ENCODE measurements at places on chromosomes 7 and 10. TPM values are rescaled to one million over a fixed set of nuclear protein-coding genes. Genes with fewer than 3 reads are reported as not detected.

Gene NME8
- not detected for total RNA-seq

Gene FRMD4A
- 2.3 TPM for total RNA-seq

Gene SYCE1
- total RNA-seq, result not detected

Gene KLF14
- not detected for total RNA-seq

Gene SPRN
- not detected for total RNA-seq

Gene PON3
- 0.96 TPM for total RNA-seq

Gene ZNF273
- total RNA-seq, result 1.9 TPM

Gene PDAP1
- 32.0 TPM for total RNA-seq

Gene TAS2R5
- total RNA-seq, result 2.8 TPM

Gene TMEM236
- total RNA-seq, result not detected

Gene NOS3
- total RNA-seq, result 0.64 TPM

Gene MBL2
- not detected for total RNA-seq

Gene TUBAL3
- 0.72 TPM for total RNA-seq

Gene SAMD9
- total RNA-seq, result 7.9 TPM

Gene GLI3
- total RNA-seq, result 2.3 TPM

Gene GFRA1
- total RNA-seq, result 19.8 TPM

Gene SPDYE1
- total RNA-seq, result not detected

Gene PAXIP1
- 5.1 TPM for total RNA-seq

Gene CDNF
- total RNA-seq, result 0.24 TPM

Gene FAM200A
- 5.8 TPM for total RNA-seq

Gene NCAPG2
- total RNA-seq, result 4.8 TPM

Gene GOLGA7B
- total RNA-seq, result 0.21 TPM

Gene ATP6V0A4
- 0.21 TPM for total RNA-seq

Gene EPHA1
- total RNA-seq, result 52.5 TPM

Gene COL17A1
- total RNA-seq, result 856 TPM

Gene HOXA5
- 0.43 TPM for total RNA-seq

Gene ADCYAP1R1
- total RNA-seq, result not detected

Gene SPDYE2
- not detected for total RNA-seq

Gene FAM25A
- total RNA-seq, result 10.8 TPM

Gene RAB19
- not detected for total RNA-seq

Gene DGKI
- total RNA-seq, result not detected

Gene WDFY4
- under 0.01 TPM for total RNA-seq

Gene SPDYE9
- total RNA-seq, result not detected

Gene SRPK2
- 48.2 TPM for total RNA-seq

Gene NPY4R
- not detected for total RNA-seq

Gene FZD1
- total RNA-seq, result 4.1 TPM

Gene CLRN3
- total RNA-seq, result not detected

Gene METTL27
- not detected for total RNA-seq

Gene CPA2
- total RNA-seq, result not detected

Gene LRGUK
- not detected for total RNA-seq

Gene OPN1SW
- not detected for total RNA-seq

Gene TAS2R4
- total RNA-seq, result 0.96 TPM

Gene VWC2
- total RNA-seq, result not detected

Gene DNAJC12
- 1.7 TPM for total RNA-seq

Gene POM121C
- 6.5 TPM for total RNA-seq

Gene VPS37D
- total RNA-seq, result 2.6 TPM

Gene PAX4
- not detected for total RNA-seq

Gene VWA2
- 6.8 TPM for total RNA-seq

Gene SSC4D
- 5.3 TPM for total RNA-seq

Gene ACHE
- 0.24 TPM for total RNA-seq

Gene GRID2IP
- not detected for total RNA-seq
